ENCODE measurements at places on chromosomes 12 and 14.

DNA sequence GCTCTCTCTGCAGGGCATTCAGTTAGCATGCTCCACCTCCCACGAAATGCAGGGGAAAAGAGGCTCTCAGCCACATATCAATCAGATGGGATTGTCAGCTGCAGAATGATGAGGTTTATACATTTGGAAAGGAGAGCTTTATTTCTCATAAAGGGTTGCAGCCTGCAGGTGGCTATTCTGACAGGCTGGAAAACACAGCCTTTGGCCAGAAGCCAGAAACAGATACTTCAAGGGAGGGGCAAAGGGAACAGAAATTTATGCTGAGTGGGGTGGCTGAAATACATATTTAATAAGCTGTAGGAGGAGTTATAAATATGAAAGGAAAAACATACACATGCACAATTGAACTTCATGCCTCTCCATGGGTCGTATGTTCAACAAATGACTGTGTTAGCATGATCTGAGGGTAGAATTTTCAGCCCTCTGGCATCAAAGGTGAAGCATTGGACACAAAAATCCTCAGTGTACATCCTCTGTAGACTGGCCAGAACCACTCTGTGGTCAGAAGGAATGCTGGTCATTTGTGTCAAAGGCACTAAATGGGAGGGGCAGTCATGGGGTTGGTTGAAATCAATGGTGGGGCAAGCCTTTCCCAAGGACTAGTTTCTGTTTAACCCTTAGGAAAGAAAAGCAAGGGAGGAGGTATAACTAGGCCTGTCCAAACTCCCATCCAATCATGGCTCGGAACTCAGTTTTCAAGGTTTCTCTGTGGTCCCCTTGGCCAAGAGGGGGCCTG, 62.4 kb downstream of the TMX1 start:
- DNase-seq, result no peak

DNA sequence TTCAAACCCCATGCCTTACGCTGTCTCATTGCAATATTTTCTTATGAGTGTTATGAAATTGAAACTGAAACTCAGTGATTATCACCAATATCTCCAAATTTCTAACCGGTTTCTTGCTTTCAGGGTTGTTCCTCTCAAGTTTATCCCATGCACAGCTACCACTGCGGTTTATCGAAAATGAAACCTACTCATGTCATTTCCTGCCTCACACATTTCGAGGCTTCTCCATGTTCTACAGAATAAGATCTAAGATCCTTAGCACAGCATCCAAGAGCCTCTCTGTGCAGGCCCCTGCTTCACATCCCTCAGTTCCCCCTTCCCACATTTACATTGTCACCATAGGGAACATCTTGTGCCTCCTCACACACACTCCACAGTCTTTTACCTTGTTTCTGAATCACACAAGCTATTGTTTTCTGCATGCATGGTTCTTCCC, 45.5 kb upstream of the FAR2 start:
- peak; percentile 59 for DNase-seq

- no peak for DNase-seq
Measured at GRCh38 chr12:128856035-128856790, 2.9 kb downstream of the GLT1D1 start.

- DNase-seq, result no peak
Measured at GRCh38 chr14:39419272-39419671, 13.0 kb downstream of the FBXO33 start.

DNA sequence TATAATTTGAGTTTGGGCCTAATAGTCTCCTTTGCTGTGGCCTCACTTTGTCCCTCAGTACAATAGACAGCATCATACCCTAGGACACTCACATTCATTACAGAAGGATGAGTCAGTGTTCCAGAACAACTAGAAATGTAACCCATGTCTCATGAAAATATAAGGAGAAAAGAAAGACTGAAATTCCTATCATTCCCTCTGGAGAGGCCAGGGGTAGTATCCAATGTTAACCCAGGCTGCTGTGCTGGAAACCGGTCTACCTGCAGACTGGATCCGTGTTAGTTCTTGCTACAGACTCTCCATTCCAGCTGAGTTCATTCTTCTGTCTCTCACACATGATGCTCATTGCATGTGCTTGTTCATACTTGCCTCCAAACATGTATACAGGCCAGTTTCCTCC, 75.8 kb upstream of the HOXC13 start:
- DNase-seq, result no peak

DNA sequence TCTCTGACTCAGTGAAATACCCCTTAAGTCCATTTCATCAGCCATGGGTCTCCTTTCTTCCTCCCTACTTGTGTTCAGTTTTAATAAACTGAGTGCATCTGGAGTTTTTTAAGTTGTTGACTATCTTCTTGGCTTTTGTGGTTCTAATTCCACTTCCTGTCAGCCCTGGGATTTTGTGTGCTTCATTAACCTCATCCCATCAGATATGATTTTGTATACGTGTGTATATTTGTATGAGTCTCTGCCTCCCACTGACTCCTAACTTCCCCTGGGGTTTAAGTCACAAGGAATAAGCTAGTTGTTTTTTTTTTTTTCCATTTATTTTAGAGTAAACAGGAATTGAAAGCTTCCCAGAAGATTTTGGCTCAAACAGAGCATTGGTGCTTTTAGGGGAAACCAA, 62.7 kb downstream of the TTLL5 start:
- DNase-seq, result no peak

- DNase-seq, result no peak
Measured at GRCh38 chr12:30016540-30017055, 232.9 kb upstream of the TMTC1 start.
